Dorsolateral prefrontal cortex (tissue), 122 donors: ENCODE measurements at places on chromosomes 3 and 15.

- no peak for DNase-seq
Measured at GRCh38 chr3:87359025-87359424, 82.6 kb upstream of the POU1F1 start.

- DNase-seq: no peak
Measured at GRCh38 chr15:70806992-70807712, 43.8 kb upstream of the UACA start.

GRCh38 chr15:29889542-29890329, 67.5 kb upstream of the TJP1 start:
- no peak for DNase-seq

DNA sequence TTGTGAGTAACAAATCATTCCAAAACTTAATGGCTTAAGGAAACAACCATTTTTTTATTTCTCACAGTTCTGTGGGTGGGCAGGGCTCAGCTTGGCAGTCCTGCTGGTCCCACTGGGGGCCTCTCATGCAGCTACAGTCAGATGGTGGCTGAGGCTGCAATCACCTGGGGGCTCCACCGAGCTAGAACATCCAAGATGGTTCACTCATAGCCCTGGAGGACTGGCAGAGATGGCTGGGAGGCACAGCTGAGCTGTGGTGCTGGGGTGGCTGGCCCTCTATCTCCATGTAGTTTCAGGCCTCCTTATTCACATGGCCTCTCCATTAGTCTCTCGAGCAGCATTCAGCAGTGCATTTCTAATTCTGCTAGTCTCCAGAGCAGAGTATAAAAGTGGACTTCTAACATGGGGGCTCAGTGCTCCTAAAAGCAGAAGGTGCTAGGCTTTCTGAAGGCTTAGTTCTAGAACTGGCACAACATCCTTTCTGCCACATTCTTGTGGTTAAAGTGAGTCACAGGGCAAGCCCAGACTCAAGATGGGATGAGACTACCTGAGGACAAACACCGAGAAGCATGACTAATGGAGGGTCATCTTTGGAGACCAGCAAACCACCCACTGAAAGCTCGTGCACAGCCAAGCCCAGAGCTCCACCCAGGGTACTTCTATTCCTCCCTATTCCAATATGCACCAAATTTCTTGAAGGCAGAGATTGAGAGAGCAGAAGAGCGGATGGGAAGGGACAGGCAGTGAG, 6.3 kb downstream of the CAV3 start:
- no peak for DNase-seq

DNA sequence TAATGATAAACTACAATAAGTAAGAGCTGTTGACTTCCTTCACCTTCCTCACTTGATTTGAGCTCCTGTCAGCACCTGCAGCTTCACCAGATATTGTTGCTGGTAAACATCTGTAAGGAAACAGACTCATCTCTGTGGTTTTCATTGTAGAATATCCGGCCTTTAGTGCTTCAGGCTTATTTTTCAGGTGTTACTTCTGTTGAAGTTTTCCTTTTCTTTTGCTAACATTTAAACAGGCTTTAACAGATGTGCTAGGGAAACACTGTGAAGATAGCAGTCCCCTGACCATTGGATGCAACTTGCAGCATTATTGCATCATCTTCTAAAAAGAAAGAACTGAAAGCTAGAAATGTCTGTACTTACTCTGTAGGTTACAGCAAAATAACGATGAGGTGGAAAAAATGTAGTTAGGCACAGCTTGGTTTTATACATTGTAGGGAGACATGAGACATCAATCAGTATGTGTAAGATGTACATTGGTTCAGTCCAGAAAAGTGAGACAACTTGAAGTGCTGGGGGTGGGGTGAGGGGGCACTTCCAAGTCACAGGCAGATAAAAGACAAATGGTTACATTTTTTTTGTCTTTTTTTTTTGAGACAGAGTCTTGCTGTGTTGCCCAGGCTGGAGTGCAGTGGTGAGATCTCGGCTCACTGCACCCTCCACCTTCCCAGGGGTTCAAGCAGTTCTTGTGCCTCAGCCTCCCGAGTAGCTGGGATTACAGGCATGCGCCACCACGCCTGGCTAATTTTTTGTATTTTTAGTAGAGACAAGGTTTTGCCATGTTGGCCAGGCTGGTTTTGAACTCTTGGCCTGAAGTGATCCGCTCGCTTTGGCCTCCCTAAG, 10.2 kb downstream of the EDEM1 start:
- DNase-seq: no peak
